ENCODE measurements at places on chromosomes 6 and 20.

GRCh38 chr6:129671442-129672340 is 38.3 kb downstream of the ARHGAP18 start:
- no peak for DNase-seq
- H3K36me3 ChIP-seq = no peaks in the 10 kb centered on the region
- H3K4me3 ChIP-seq = no peak overlapping the region
- H3K27me3 ChIP-seq = no peaks in the 10 kb centered on the region

DNA sequence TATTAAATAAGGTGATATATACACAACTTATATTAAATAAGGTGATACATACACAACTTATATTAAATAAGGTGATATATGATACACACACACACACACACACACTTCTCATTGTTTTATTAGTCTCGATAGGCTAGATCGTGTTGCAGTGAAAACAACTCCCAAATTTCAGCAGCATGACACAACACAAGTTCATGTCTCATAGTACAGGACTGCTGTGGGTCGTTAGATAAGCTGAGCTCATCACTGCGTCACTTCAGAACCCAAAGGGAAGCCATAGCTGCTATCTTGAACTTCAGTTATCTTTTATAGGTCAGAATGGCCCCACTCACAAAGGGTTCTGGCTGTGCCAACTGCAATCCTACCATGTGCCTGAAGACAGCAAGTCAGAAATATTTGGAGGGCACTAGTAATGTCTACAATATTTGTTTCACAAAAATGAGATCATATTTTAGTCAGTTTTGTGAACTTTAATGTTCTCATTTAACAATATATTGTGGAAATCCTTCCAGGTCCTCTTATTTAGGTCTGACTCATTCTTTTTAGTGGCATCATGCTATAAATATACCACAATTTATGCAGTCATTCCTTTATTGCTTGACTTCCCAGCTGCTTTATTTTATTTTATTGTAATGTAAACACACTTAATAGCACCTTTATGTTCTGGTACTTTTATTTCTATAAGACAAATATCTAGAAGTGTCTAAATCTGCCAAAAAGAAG is 290.2 kb downstream of the PHACTR1 start:
- no peaks in the 10 kb centered on the region for H3K4me1 ChIP-seq
- no peaks in the 10 kb centered on the region for H3K36me3 ChIP-seq
- no peaks in the 10 kb centered on the region for H3K27me3 ChIP-seq
- DNase-seq = no peak
- no peak overlapping the region for H3K27ac ChIP-seq

GRCh38 chr6:148980234-148980633 is 233.4 kb downstream of the UST start:
- H3K27ac ChIP-seq = no peak overlapping the region
- no peak overlapping the region for H3K4me3 ChIP-seq
- DNase-seq = no peak
- H3K36me3 ChIP-seq = no peaks in the 10 kb centered on the region
- peaks cover 10% of the 10 kb centered on the region for H3K4me1 ChIP-seq
- no peaks in the 10 kb centered on the region for H3K27me3 ChIP-seq

- H3K4me3 ChIP-seq = no peak overlapping the region
- H3K36me3 ChIP-seq = no peaks in the 10 kb centered on the region
- no peaks in the 10 kb centered on the region for H3K27me3 ChIP-seq
- H3K4me1 ChIP-seq = peaks cover 17% of the 10 kb centered on the region
Observed at GRCh38 chr20:62285722-62286121, 17.1 kb upstream of the ADRM1 start.

DNA sequence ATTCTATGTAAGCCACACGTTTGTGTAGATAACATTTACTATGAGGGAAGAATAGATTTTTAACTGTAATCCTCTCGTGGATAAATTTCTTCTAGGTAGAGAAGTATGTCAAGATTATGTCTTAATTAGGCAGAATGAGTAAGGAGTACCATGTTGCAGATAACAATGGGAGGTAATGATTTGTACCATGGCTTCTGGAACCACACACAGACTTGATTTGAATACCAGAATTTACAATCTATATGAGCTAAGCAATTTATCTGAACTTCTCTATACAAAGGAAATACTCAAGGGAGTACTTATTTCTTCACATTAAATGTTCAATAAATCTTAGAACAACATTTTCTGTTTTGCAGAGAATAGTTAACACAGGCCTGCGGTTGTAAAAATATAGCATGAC is 51.5 kb downstream of the RPS12 start:
- H3K36me3 ChIP-seq = no peaks in the 10 kb centered on the region
- no peak overlapping the region for H3K27ac ChIP-seq
- DNase-seq = no peak
- no peaks in the 10 kb centered on the region for H3K27me3 ChIP-seq
- H3K4me3 ChIP-seq = no peak overlapping the region

GRCh38 chr6:34235307-34236130 is 1.2 kb upstream of the HMGA1 start:
- DNase-seq = peak; percentile 33
- H3K27me3 ChIP-seq = no peaks in the 10 kb centered on the region
- H3K4me1 ChIP-seq = no peaks in the 10 kb centered on the region
- no peaks in the 10 kb centered on the region for H3K36me3 ChIP-seq
- peak overlapping the region; percentile 77 for H3K27ac ChIP-seq

DNA sequence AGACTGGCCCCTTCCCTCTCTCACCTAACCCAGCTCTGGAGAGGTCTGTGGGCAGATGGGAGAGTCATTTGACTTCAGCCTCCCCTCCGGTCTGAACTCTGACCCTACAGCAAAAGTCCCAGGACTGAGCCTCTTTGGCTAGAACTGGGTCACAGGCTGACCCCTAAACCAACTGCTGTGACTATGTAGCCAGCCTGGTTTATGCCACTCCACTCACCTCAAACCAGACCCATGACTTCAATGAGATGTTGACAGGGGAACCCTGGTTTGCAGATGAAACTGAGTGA is 864 bp upstream of the OSBPL2 start:
- DNase-seq = no peak
- H3K4me3 ChIP-seq = peak overlapping the region; percentile 9
- H3K27ac ChIP-seq = no peak overlapping the region
- no peaks in the 10 kb centered on the region for H3K36me3 ChIP-seq
- no peaks in the 10 kb centered on the region for H3K27me3 ChIP-seq
- peaks cover 30% of the 10 kb centered on the region for H3K4me1 ChIP-seq

DNA sequence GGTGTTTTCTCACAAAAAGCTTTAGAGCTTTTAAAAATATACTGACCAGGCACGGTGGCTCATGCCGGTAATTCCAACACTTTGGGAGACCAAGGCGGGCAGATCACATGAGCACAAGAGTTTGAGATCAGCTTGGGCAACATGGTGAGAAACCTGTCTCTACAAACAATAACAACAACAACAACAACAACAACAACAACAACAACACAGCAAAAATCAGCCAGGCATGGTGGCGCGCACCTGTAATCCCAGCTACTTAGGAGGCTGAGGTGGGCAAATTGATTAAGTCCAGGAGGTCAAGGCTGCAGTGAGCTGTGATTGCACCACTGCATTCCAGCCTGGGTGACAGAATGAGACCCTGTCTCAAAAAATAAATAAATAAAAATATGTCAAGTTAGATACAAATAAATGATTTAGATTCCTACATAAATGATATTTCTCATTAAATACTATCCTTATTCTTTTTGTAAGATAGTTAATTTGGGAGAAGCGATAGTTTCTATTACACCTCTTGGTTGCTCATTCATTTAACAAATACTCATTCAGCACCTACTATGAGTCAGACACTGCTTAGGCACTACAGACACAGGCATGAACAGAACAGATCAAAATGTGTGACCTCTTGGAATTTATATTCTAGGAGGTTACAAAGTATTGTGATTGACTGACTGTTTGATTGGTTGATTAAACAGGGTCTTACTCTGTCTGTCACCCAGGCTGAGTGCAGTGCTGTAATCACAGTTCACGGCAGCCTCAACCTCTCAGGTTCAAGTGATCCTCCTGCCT is 83.5 kb upstream of the BEND3 start:
- H3K27me3 ChIP-seq = no peaks in the 10 kb centered on the region
- H3K4me3 ChIP-seq = no peak overlapping the region
- no peaks in the 10 kb centered on the region for H3K4me1 ChIP-seq

DNA sequence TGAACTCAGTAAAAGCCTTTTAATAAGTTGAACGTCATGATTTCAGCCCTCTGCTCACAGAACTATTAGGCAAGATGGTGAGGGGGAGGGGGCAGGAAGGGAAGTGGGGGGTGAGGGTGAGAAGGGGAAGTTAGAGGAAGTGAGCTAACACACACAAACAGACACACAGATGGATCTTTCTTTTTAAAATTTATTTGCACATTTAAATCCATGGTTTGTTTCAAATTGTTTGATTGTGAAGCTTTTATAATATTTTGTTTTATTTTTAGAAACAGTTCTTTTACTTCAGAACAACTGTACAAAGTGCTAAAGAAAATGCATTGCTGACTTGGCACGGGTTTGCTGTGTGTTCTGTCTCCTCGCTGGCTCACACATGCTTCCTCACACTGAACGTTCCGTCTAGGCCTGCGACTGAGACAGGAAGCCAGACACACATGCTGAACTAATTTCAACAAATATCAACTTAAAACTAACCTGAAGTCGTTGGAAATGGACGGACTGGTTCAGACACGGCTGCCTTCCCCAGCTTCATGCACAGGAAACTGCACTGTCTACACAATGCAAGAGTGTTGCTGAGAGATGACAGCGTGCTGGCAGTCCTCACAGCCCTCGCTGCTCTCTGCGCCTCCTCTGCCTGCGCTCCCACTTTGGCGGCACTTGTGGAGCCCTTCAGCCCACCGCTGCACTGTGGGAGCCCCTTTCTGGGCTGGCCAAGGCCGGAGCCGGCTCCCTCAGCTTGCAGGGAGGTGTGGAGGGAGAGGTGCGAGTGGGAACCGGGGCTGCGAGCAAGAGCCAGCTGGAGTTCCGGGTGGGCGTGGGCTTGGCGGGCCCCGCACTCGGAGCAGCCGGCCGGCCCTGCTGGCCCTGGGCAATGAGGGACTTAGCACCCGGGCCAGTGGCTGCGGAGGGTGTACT is 8.1 kb upstream of the ZBP1 start:
- H3K36me3 ChIP-seq = no peaks in the 10 kb centered on the region
- H3K4me3 ChIP-seq = peak overlapping the region; percentile 25
- no peaks in the 10 kb centered on the region for H3K27me3 ChIP-seq
- H3K4me1 ChIP-seq = peaks cover 5% of the 10 kb centered on the region

- no peak overlapping the region for H3K27ac ChIP-seq
- no peaks in the 10 kb centered on the region for H3K4me1 ChIP-seq
- no peaks in the 10 kb centered on the region for H3K27me3 ChIP-seq
- no peak for DNase-seq
- H3K4me3 ChIP-seq = no peak overlapping the region
- no peaks in the 10 kb centered on the region for H3K36me3 ChIP-seq
Observed at GRCh38 chr6:75333676-75334200, 49.1 kb upstream of the TMEM30A start.

DNA sequence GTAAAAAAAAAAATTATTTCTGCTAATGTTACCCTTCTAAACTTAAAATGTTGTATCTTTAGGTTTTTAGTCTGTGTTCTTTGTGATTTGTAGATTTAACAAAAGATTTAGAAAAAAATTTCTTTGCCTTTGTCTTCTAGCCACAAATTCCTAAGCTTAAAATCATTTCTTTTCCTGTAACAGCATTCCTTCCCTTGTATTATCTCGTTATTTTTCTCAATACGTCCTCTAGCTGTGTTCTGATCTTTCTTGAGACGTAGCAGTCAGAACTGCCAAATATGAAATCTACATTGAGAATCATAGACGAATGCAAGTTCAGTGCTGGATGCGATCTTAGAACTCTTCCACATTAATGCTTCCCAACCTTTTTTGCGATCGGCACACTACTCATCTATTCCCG is 283.1 kb downstream of the UTRN start:
- H3K36me3 ChIP-seq = no peaks in the 10 kb centered on the region
- H3K27me3 ChIP-seq = no peaks in the 10 kb centered on the region
- H3K4me3 ChIP-seq = no peak overlapping the region
- no peak for DNase-seq
- H3K27ac ChIP-seq = no peak overlapping the region

DNA sequence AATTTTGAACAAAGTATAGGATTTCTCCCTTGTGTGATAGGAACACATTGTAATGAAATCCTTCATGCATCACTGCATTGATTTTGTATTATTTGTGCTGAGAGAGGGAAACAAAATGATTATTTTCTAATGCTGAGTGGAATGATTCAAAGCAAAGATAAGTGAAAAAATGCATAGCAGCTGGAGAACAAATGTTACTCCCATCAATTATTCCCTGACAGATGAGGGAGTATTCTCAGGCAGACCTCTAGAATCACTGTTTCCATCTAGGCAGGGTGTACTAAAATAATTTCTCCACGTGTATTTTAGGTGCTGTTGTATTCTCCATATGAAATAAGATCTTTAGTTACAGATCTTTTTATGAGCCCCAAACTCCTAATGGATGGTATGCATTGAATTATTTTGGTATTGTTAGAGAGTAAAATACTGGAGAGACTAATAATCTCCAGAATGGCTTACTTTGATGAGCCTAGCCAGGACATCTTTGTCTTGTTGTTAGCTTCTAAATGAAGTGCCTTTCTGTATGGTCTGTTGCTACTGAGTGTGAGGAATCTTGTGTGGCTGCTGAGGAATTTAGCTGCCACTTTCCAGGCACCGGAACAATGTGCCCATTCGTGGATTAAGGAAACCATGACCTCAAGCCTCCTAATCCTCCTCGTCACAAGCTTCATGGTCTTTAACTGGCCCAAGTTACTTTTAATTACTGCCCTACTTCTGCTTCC is 39.6 kb downstream of the RNF217 start:
- peak overlapping the region; percentile 46 for H3K4me3 ChIP-seq
- H3K27me3 ChIP-seq = no peaks in the 10 kb centered on the region
- peak overlapping the region; percentile 63 for H3K27ac ChIP-seq
- no peaks in the 10 kb centered on the region for H3K36me3 ChIP-seq
- DNase-seq = peak; percentile 44

DNA sequence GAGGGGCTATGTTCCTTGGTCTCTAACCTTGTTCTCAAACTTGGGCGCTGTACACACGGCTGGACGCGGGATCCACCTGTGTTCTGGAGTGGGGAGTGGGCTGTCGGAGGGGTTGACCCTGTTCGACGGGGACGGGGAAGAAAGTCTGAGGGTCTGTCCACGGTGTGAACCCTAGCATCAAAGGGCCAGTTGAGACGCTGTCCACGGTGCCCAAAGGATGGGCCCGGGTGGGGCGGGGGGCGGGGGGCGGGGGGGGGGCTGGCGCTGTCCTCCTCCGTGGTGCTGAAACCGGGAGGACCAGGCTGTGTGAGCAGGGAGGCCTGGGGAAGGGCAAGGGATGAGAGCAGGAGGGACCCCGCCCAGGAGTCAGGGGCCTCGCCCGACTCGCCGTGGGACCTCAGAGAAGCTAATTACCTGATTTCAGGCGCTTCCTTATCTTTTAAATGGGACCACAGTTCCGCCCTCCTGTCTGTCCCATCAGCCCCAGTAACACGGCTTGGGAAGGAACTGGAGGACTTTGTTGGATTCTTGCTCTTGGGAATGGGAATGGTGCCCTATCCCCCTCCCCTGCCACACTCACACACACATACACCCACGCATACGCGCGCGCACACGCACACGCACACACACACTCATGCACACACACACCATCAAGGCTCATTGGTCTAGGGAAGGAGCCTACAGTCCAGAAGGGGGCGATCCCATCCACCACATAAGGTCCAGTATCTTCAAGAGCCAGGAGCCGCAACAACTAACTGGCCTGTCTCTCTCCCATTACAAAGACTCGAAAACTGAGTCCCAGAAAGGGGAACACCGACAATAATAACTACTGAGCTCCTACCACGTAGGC is 1.0 kb upstream of the VSTM2L start:
- H3K27me3 ChIP-seq = no peaks in the 10 kb centered on the region
- no peaks in the 10 kb centered on the region for H3K36me3 ChIP-seq
- peaks cover 17% of the 10 kb centered on the region for H3K4me1 ChIP-seq
- peak overlapping the region; percentile 62 for H3K4me3 ChIP-seq
- H3K27ac ChIP-seq = no peak overlapping the region

All from testis (tissue), 5 donors.